NCI-H2029 treated with DMSO at 0.1 percent for 48 hours (cell line): ENCODE measurements at places on chromosomes 11 and 22.

- no peak for DNase-seq
Measured at GRCh38 chr11:121412711-121413415, 39.3 kb upstream of the SORL1 start.

DNA sequence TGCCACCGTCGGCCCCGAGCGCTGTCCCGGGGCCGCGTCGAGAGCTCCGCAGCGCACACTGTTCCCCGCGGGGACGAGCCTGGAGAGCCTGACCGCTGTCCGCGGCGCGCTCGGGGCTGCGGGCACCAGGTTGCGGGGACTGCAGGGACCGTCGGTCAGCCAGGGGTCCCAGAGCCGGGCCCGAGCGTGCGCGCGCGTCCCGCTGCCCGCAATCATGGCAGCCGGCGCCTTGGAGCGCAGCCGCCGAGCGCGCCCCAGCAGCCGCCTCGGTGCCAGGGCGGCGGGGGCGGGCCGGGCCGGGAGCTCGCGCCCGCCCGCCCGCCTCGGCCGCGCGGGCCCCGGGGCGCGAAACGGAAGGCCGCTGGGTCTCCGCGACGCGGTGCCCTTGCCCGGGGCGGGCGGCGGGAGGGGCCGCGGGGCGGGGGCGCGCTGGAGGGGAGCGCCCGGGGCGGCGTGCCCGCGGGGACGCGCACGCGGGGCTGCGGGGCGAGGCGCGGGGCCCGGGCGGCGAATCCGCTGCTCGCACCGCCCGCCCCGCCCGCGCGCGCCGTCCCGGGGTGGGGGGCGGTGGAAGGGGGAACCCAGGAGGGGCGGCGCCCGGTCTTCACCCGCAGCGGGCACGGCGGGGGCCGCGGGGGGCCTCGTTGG is 79.4 kb upstream of the PPARA start:
- DNase-seq: no peak

DNA sequence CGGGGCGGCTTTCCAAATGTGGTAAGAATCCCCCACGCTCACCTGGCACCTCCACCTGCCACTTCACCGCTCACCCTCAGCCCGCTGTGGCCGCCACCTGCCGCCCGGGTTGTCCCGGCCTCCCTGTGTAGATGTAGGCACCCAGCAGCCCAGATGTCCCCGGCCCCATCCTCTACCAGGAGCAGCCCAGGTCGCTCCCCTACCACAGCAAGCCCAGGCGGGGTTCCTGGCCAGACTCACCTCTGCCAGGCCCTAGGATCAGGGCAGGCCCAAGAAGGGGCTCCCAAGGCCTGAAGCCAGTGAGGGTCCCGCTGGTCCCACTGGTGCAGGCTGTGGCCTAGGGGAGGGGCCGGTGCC is 27.4 kb downstream of the MOB2 start:
- DNase-seq: no peak

- no peak for DNase-seq
Measured at GRCh38 chr22:19477321-19478044, 1.5 kb downstream of the UFD1 start.

DNA sequence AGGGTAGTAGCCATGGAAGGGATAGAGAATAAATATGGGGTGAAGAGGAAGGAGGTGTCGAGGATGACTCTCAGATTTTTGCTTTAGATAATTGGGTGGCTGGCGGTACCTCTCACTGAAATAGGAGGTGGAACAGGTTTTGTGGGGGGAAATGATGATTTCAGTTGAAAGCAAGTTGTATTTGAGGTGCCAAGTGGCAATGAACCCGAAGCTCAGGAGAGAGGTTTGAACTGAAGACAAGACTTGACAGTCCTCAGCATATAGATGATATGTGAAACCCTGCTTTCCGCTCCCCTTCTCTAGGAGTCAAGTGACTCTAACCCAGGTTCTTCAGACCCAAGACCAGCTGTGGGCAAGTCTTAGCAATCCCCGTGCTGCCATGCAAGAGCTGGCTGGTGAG is 33.7 kb downstream of the RRP8 start:
- DNase-seq: no peak

GRCh38 chr11:25094085-25094802 is 597.4 kb downstream of the LUZP2 start:
- DNase-seq: no peak

- peak; percentile 41 for DNase-seq
Measured at GRCh38 chr11:7533199-7534041, 19.6 kb downstream of the PPFIBP2 start.

DNA sequence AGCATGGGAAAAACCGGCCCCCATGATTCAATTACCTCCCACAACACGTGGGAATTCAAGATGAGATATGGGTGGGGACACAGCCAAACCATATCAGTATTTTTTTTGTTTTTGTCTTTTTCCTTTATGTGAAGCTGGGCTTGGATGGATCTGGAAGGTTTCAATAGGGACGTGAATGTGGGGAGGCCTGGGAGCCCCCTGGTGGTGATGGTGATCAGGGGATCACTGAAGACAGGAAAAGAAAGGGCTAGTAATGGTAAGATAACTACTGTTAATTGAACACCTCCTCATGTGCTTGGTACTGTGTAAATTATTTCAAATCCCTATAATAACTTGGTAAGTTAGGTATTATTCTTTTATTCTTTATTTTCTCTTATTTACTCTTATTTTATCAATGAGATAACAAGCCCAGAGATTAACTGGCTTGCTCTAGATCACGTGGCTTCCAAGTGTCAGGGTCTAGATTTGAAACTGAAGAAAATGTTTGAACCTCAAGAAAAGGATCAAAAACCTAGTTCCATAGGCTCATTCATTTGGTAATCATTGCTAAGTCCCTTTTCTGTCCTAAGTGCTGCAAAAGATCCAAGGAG is 364.2 kb downstream of the TENM4 start:
- DNase-seq: no peak

DNA sequence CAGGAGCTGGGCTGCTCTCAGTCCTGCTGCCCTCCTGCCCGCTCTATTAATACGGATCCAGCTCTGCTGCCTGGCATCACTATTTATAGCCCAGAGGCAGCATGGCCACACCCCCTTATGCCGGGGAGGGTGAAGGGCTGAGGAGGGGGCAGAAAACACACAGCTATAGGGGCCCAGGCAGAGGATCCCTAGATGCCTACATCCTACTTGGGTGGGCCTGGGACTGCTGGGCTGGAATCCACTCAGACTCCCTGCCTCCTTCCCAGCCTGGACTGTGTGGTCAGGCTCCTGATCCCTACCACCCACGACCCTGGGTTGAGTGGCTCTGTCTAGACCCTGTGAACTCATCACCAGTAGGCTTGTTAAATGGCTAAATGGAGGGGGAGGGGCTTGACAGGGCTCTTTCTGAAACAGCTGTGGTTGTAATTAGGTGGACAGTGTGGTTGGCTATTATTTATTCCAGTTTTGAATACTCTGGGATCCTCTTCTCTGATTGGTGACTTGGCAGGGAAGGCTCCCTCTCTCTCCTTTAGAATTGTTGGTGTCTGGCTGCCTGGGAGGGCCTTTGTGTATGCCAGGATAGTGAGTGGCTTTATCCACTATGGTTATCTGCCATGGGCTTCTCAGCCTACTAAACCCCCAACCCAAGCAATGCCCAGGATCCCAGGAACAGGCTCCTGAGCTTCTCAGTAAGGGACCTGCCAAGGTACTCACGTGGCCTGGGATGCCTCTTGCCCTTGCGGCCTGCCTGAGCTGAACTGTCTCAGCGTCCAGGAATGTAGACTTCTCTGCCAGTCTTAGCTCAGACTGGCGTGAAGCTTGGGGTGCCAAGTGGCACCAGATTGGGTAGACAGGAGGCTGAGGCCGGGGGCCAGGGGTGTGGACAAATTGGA is 15.2 kb downstream of the PHLDB1 start:
- DNase-seq: peak; percentile 72

DNA sequence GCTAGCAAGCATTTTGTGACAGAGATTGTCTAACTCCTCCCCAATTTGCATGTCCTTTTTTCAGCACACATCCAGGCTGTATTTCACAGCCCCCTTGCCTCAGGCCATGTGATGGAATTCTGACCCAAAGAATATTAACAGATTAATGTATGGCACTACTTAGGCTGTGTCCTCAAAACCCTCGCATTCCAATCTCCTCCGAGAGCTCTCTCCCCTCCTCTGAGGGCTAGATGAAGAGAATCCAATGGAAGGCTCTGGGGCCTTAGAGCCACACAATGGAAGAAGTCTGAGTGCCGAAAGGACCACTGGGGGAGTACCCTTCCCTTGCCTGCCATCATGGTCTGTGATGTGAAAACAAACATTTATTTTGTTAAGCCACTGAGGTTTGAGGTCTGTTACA is 13.7 kb upstream of the NNMT start:
- DNase-seq: no peak

GRCh38 chr11:11884774-11885481 is 43.2 kb downstream of the USP47 start:
- DNase-seq: no peak

GRCh38 chr11:10267821-10268220 is 26.2 kb downstream of the SBF2 start:
- no peak for DNase-seq

GRCh38 chr11:12446863-12447262 is 69.5 kb downstream of the PARVA start:
- DNase-seq: no peak

- DNase-seq: no peak
Measured at GRCh38 chr11:44835296-44835695, 108.5 kb downstream of the TSPAN18 start.

DNA sequence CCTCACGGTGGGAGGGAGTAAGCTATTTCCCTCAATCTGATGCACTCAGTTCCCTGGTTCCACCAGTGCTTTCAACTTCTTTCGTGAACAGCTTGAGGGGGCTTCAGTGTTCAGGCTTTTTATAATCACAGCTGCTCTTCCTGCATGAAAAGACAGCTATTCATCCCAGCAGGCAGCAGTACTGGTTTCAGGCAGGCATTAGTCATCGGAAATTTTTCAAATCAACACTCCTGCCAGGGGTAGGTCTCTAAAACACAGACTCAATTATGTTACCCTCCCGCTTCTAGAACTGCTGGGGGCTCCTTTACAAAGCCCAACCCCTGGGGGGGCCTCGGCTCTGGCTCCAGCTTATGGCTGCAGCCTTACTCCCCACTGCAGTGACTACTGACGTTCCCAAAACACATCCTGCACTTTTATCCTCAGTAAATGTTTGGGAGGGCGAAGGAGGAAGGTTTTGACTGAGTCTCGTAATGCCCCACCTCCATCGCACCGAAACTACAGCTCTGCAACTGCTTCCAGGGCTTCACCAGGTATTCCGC is 5.8 kb downstream of the POLDIP3 start:
- DNase-seq: no peak

DNA sequence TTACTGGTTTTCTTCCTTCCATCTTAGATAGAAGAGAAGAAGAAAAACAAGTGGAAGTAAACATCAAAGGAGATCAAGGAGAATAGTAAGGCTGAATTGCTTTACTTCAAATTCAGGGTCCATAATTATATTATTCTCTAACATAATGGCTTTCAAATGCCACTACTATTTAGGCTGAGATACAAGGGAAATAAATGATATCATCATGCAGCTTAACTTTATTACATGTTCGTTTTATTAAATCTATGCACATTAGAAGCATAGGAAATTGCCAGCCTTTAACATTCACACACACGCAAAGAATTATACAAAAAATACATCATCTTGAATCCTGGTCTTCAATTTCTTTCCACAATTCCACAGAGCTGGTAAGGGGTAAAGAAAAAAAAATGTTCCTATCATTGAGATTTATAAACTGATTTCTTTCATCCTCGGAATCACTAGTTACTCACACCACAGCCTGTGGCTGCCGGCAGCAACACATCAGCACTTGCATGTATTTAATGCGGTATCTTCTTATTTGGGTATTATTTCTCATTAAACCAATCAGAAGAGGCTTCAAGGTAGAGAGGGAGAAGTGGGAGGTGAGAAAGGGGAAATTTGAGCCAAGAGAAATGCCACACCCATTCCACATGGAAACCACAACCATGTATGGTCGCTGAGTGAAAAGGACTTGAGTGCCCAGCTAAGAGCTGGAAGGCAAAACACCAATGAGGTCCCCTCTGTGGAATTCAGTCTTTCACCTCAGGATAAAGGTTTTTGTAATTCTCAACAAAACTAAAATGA is 26.3 kb downstream of the SYTL2 start:
- DNase-seq: no peak

GRCh38 chr11:47464483-47464882 is 15.5 kb upstream of the RAPSN start:
- no peak for DNase-seq

- DNase-seq: no peak
Measured at GRCh38 chr11:78040691-78041379, 17.8 kb upstream of the KCTD14 start.

DNA sequence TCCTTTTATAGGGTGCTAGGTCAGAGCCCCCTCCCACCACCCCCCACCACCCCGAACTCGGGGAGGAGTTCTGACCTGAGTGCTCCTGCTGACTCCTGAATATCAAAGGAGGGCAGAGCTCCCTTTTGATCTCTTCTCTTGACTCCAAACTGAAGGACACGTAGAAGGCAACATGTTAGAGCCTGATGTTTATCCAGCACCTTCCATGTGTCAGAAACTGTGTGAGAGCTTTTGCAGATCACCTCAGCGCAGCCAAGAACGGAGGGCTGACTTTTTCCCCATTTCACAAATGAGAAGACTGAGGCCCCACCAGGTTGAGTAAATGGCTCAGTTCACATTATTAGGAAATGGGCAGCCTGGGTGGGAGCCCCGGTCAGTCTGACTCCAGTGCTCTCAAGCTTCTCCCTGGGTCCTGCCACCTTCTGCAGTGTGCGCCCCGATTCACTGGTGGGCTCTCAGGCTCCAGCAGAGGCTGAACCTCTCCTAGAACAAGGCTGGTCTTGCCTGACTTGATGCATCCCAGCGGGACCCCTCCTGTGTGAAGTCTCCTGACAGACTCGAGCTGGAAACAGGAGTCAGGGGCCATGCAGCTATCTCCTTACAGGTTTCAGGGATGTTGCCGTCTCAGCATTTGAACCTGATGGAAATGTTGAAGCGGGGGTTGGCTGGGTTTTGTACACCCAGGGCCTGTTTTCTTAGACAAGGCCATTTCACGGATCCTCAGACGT is 98.5 kb downstream of the TSPAN18 start:
- no peak for DNase-seq

- DNase-seq: peak; percentile 65
Measured at GRCh38 chr11:20013346-20014066, 146.8 kb downstream of the DBX1 start.

GRCh38 chr11:119727523-119728151 is 1.4 kb downstream of the NECTIN1 start:
- no peak for DNase-seq

- no peak for DNase-seq
Measured at GRCh38 chr11:30873924-30874610, 287.9 kb upstream of the MPPED2 start.

GRCh38 chr22:35572556-35572955 is 31.9 kb downstream of the RASD2 start:
- DNase-seq: no peak

GRCh38 chr11:69437001-69437875 is 44.2 kb upstream of the LINC01488 start:
- DNase-seq: no peak
